Immature natural killer cell (primary cell): ENCODE measurements at places on chromosomes 6 and 20.

DNA sequence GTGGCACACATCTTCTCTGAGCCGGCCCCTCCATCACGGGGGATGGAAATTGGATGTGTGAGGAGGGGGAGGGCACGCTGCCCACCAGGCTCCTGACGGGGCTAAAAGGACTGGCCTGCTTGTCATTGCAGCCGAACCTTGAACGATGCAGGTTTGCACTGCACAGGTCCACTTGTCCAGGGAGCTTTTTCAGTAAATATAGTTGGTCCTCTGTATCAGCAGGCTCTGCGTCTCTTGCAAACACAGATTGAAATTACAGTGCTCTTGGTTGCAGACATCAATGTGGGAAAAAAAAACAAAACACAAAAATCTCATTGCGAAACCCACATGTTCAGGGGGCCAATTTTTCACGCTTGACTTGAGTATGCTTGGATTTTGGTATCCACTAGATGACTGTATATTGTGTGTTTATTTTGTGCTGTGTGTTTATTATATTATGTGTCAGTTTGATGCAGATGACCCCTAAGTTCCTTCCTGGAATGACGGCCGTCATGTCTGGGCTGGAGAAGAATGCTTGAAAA is 29.2 kb downstream of the ERMARD start:
- DNase-seq: no peak

DNA sequence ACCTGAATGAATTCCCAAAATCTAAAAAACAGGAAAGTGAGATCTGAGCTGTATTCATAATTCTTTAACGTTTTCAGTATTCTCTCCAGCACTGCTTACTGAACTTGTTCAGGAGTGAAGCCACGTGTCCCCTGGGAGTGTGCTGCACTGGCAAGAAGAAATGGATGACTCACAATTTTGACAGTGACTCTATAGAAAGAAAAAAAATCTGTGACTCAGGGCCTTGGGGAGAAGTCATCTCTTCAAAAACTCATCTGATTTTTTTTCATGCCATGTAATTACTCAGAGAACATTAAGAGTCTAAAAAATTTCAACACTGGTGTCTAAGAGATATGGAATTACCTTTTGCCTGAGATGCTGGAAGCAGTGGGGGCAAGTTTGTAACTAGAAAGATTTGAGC is 39.7 kb downstream of the ANKEF1 start:
- no peak for DNase-seq

DNA sequence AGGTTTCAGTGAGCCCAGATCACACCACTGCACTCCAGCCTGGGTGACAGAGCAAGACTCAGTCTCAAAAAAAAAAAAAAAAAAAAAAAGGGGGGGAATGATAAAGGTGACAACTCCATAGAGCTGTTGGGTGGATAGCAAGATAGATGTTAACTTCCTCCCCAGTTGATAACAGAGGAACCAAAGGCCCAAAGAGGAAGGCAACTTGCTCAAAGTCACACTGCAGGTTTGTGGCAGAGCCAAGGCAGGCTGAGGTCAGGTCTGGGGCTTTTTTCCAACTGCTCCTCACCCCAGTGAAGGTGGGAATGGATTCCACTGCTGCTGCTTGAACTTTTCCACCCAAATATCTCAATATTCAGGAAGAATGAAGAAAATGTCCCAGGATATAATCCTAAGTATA is 26.7 kb downstream of the HCK start:
- no peak for DNase-seq

- no peak for DNase-seq
Measured at GRCh38 chr6:33252759-33253158, 18.9 kb downstream of the VPS52 start.

GRCh38 chr20:528923-529604 is 14.5 kb downstream of the CSNK2A1 start:
- DNase-seq: no peak

DNA sequence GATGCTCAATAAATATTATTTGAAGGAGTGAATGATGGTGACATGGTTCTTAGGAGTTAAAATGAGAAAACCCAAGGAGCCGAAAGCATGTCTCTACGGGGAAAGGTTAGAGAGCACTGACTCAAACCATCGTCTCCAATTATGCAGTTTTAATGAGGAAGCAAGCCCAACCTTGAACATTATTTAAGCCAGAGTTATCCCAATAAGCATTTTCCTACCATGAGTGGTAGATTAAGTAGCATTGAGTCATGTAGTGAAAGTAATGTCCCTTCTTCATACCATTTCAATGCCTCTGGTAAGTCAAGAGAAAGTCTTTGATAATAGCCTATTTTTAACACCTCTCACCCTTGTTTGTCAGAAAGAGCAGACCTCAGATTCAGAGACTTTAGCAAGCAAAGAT is 13.5 kb downstream of the TSHZ2 start:
- no peak for DNase-seq

GRCh38 chr20:61599061-61599531 is 347.0 kb downstream of the CDH4 start:
- no peak for DNase-seq

- no peak for DNase-seq
Measured at GRCh38 chr20:37394543-37395409, 48.8 kb downstream of the SRC start.
